ENCODE measurements at places on chromosomes 4 and X. TPM values are rescaled to one million over a fixed set of nuclear protein-coding genes. Genes with fewer than 3 reads are reported as not detected.

Gene MGARP
- 0.32 TPM for total RNA-seq

GRCh38 chr4:74873545-74874301, 59.2 kb upstream of the PARM1 start:
- DNase-seq: no peak

Gene PWWP3B
- total RNA-seq: 0.27 TPM

GRCh38 chrX:112867570-112867969, 26.9 kb upstream of the AMOT start:
- no peak for DNase-seq

DNA sequence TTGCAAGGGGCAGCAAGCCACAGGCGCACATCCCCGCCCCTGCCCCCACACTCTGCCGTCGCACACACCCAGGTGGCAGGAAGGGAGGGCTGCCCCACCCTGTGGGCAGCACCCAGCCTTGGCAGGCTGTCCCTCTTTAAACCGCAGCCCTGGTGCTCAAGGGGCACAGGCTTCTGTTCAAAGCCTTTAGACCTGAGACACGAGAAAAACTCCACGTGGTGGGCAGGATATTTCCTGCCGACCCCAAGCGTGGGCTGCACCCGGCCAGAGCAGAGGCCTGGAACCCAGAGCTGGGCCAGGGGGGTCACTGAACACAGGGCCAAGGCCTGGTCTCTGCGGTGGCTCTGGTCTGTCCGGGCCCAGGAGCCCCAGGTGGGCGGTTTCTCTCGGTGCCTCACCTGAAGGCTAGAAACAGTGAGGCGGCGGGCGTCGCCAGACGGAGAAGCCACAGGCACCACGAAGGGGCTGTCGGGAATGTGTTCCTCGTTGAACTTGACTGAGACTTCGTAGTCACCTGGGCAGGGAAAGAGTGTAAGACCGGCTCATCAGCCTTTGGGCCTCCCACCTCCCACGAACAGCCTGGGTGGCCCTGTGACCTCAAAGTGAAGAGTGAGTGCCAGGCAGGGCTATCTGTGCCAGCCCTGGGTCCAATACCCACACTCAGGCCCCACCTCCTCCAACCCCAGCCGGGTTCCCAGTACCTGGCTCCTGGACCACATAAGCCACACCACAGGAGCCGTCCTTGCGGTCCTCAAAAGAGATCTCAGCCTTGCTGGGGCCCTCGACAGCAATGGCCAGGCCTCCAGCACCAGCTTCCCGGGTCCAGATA, 23.0 kb downstream of the FLNA start:
- no peak for DNase-seq

Gene RS1
- total RNA-seq: not detected

- DNase-seq: no peak
Observed at GRCh38 chrX:23822841-23823240, 39.9 kb downstream of the SAT1 start.

DNA sequence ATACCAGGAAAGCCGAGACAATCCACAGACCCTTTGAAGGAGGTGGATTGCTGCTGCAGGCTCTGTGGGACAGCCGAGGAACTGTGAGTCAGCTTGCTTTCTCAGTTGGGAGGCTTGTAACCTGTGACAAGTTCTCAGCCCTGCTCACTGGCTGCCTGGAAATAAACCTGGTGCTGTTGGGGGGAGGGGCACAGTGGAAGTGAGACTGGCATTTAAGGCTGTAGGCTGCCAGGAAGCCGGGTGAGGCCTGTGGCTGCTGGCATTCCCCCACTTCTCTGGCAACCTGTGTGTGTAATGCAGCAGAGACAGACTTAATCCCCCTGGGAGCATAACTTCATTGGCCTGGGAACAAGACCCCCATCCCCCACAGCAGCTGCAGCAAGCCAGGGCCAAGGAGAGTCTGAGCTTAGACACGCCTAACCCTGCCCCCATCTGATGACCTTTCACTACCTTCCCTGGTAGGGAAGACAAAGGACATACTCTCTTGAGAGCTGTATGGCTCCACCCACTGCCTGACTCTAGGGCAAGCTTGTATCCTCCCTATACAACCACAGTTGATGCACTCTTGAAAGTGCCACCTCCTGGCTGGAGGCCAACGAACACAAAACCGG, 64.1 kb downstream of the ALPK1 start:
- no peak for DNase-seq

DNA sequence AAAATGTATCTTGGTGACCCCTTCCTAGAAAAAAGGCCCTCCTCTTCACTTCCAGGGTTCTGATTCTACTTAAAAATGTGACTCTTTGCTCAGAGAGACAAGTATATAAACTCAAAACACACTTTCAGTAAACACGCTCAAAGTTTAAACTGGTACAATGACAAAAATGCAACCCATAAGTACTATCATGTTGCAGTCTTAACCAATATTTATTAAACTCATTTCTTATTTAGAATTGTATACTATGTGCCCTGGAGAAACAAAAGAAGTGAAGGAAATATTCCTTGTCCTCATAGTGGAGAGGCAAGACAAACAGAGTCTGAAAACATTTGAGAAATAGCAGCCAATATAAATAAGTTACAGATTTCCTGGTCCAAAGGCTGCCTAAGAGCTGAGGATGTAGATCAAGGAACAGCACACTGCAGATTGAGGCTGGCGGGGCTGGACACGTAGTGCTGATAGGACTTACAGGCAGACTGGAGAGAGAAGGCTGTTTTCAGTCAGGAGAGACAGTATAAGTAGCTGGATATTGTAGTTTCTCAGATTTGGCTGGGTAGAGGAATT, 39.1 kb upstream of the ANXA3 start:
- peak; percentile 70 for DNase-seq

DNA sequence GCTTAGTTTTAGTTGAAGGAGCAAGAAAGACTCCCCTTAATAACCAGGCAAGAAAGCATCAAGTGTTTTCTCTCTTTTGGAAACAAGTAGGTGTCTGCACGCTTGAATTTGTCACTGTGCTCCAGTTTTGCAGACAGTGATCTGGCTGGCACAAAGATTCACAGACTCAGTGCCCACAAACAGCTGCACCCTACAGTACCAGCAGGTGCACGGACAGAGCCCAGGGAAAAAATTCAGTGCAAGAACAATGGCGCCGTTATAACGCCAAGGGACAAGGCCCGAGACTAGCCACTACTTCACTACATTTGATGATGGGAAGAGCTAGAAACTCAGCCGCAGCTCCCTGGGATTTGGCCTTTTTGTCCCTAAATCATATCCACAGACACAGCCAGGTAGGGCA, 56.0 kb downstream of the ZNF827 start:
- DNase-seq: no peak

- DNase-seq: peak; percentile 68
Observed at GRCh38 chr4:40897557-40898203, 147.9 kb downstream of the NSUN7 start.

Gene DMD
- 24.5 TPM for total RNA-seq

Gene NUP54
- total RNA-seq: 35.3 TPM

DNA sequence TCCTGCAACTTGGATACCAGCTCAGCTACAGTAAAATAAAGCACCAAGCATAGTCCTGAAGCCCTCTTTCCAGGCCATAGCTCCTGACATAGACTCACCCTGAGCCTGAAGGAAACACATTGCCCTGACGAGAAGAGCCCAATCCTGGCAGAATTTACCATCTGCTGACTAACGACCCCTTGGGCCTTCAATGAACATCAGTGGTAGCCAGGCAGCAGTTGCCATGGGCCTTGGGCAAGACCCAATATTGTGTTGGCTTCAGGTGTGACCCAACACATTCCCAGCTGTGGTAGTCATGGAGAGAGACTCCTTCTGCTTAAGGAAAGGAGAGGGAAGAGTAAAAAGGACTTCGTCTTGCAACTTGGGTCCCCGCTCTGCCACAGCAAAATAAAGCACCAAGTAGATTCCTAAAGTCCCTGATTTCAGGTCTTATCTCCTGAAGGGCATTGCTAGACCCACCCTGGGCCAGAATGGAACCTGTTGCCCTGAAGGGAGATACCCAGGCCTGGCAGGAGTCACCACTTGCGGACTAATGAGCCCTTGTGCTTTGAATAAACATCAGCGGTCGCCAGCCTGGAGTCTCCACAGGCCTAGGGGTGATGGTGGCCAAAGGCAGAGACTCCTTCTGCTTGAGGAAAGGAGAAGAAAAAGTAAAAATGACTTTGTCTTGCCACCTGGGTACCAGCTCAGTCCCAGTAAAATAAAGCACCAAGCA, 902.6 kb downstream of the C4orf33 start:
- DNase-seq: no peak

GRCh38 chr4:92047209-92047875, 256.4 kb upstream of the GRID2 start:
- no peak for DNase-seq

Gene EFHC2
- total RNA-seq: 0.57 TPM

DNA sequence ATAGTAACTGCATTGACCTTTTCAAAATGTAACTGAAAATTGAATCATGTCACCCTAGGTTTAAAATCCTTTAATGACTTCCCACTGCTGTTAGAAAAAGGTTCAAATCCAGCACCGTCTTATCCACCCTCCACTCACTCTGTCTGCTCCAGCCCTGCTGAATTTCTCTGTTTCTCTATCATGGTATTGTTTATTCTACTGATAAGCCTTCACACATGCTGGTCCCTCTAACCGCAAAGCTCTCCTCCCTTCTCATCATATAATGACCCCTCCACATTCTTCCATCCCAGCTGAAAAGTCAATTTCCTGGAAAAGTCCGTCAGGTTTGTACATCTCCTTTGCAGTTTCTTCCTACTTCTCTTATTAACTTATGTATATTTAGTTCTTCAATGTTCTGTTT, 389.2 kb upstream of the F9 start:
- DNase-seq: no peak

GRCh38 chr4:40121515-40121914, 64.9 kb downstream of the N4BP2 start:
- DNase-seq: no peak

DNA sequence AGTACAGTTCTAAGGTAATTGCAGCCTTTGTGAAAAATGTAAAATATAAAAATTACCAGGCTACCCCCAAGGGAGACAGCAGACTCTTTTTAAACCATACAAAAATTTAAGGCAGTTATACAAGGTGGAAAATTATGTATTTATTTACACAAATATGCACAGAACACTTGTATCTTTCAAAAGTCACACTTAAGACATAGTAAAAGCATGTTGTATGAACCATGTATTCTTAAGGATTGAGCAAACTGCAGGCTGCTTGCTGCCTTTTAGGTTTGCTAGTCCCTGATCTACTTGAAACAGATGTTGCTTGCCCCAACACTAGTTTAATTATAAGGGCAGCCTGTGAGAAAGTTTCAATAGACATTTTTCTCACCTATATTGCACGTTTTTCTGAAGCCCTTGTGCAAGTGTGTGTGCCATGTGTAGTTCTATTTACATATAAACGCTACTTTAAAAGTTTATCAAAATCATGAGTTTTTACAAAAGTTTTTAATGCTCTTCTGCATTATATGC, 72.8 kb downstream of the PRSS12 start:
- no peak for DNase-seq

GRCh38 chr4:125387770-125388169, 73.0 kb downstream of the FAT4 start:
- no peak for DNase-seq

GRCh38 chrX:11756354-11757318, 1.4 kb upstream of the MSL3 start:
- DNase-seq: no peak

GRCh38 chrX:64805683-64806082, 170.6 kb downstream of the ZC4H2 start:
- no peak for DNase-seq

DNA sequence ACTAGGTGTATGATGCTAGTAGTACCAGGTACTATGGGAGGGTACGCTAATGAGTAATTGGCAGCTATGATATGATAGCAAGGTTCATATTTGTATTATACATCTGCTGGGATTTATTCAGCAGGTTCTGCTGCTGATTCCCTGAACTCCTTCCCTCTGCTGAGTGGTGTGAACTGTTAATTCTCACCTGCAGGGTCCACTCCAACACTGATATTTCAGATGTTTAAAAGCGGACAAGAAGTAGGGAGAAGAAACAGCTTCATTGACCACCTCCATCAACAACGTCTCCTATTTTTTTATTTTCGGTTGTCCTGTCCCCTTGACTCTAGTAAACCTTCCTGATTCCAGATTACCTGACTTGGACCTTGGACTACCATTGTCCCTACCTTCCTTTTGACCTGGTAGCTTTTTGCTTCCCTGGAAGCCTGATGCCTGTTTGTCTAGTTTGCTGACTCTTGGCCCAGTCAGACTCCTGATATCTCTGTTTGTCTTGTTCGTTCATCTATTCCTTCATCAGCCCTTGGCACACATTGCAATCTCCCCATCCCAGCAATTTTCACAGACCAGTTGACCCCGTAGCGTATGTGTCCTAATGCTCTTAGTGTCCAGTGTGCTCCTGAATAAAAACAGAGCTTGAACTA, 34.0 kb upstream of the RNF128 start:
- DNase-seq: peak; percentile 51

Measured in colonic mucosa (tissue), 4 donors.